ENCODE measurements at places on chromosomes 6 and 20. TPM values are rescaled to one million over a fixed set of nuclear protein-coding genes. Genes with fewer than 3 reads are reported as not detected.

C6orf52 gene
- total RNA-seq = 8.2 TPM

BTN1A1 gene
- total RNA-seq = not detected

GRCh38 chr6:113461153-113461932 is 395.8 kb upstream of the MARCKS start:
- H3K36me3 ChIP-seq = no peaks in the 10 kb centered on the region
- H3K27me3 ChIP-seq = no peaks in the 10 kb centered on the region
- DNase-seq = no peak
- no peak overlapping the region for H3K4me3 ChIP-seq

TFAP2C gene
- 4.0 TPM for total RNA-seq

MLN gene
- not detected for total RNA-seq

DNA sequence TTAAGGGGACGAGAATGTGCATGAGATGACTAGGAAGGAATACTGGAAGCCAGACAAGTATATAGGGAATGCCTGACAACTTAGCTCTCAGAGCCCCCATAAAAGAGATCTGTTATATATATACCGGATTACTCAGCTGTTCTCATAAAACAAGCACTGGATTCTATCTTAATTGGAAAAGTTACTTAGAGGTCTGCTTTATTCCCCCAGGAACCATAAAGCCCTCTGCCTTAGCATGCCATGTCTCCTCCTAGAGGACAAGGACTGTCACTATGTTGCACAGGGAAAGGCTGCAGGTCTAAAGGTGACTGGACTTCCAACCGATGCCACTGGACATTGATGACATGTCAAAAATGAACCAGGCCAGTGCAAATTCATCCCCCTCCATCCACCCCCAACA is 6.4 kb downstream of the EXOC2 start:
- DNase-seq = no peak
- H3K27ac ChIP-seq = no peak overlapping the region
- H3K27me3 ChIP-seq = peaks cover 14% of the 10 kb centered on the region

DNA sequence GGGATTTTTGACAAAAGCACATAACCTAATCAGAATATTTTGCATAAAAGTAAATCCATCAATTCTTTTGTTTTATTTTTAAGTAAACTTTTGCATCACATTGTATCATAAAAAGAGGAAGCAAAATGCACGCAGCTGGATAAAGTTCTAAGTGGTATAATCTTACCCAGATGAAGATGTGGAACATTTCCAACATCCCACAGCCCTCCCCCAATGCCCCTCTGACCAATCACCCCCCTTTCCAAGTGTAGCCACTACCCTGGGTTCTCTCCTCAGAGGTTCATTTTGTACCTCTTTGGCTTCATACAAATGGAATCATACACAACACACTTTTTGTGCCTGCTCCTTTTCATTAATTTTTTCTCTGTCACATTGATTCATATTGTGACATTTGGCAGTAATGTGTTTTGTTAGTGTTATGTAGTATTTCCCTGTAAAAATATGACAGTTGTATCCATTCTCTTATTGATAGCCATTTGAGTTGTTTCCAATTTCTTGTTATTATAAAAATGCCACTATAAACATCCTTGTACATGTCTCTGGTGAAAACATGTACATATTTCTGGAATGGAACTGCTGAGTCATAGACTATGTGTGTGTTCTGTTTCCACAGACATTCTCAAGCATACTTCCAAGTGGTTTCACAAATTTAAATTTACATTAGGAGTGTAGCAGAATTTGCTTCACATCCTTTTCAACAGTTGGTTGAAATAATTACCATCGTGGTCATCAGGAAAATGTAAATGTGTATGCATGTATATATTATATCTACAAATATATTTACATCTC is 92.9 kb upstream of the SYNDIG1 start:
- H3K4me3 ChIP-seq = no peak overlapping the region
- H3K36me3 ChIP-seq = no peaks in the 10 kb centered on the region
- no peaks in the 10 kb centered on the region for H3K27me3 ChIP-seq
- no peak for DNase-seq
- peaks cover 5% of the 10 kb centered on the region for H3K4me1 ChIP-seq

GRCh38 chr6:29747688-29748250 is 24.5 kb downstream of the HLA-F start:
- no peak overlapping the region for H3K27ac ChIP-seq
- peak overlapping the region; percentile 88 for H3K4me3 ChIP-seq
- peaks cover 76% of the 10 kb centered on the region for H3K27me3 ChIP-seq
- no peak for DNase-seq
- no peaks in the 10 kb centered on the region for H3K36me3 ChIP-seq

CGA gene
- not detected for total RNA-seq

DNA sequence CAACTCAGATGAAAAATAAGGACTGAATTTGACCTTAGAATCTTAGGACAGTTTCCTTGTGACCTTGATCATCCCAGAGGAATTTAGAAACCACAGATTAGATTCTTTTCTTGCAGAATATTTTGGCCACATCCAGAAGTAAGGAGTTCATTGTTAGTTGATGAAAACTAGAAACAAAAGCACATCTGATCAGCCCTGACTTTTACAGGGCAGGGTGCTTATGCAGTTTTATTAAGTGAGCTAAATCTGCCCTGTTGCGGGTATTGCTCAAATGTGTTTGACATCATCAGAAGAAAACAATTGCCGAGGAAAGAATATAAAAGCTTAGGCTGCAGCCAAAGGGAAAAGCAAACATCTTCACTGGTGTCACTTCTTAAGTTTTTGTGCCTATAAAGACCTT is 100.8 kb downstream of the MTFR2 start:
- H3K36me3 ChIP-seq = no peaks in the 10 kb centered on the region
- H3K4me1 ChIP-seq = no peaks in the 10 kb centered on the region
- H3K27ac ChIP-seq = no peak overlapping the region

ATP6V1G2 gene
- 3.3 TPM for total RNA-seq

DNA sequence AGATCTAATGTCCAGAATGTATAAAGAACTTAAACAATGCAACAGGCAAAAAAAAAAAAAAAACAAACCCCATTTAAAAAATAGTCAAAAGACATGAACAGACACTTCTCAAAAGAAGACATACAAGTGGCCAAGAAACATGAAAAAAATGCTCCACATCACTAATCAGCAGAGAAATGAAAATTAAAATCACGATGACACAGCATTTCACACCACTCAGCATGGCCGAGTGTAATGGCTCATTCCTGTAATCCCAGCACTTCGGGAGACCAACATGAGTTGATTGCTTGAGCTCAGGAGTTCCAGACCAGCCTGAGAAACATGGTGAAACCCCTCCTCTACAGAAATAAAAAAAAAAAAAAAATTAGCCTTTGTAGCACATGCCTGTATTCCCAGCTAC is 701.4 kb upstream of the NRSN1 start:
- no peak overlapping the region for H3K27ac ChIP-seq
- H3K4me3 ChIP-seq = no peak overlapping the region
- H3K4me1 ChIP-seq = no peaks in the 10 kb centered on the region
- peaks cover 20% of the 10 kb centered on the region for H3K36me3 ChIP-seq
- no peaks in the 10 kb centered on the region for H3K27me3 ChIP-seq

CALHM4 gene
- total RNA-seq = not detected

DNAH8 gene
- 0.39 TPM for total RNA-seq

- H3K27ac ChIP-seq = no peak overlapping the region
- peak; percentile 48 for DNase-seq
- peaks cover 12% of the 10 kb centered on the region for H3K4me1 ChIP-seq
- no peaks in the 10 kb centered on the region for H3K36me3 ChIP-seq
- peaks cover 4% of the 10 kb centered on the region for H3K27me3 ChIP-seq
- no peak overlapping the region for H3K4me3 ChIP-seq
These were observed 12.2 kb upstream of the KCNK15 start for GRCh38 chr20:44733341-44734069.

DNA sequence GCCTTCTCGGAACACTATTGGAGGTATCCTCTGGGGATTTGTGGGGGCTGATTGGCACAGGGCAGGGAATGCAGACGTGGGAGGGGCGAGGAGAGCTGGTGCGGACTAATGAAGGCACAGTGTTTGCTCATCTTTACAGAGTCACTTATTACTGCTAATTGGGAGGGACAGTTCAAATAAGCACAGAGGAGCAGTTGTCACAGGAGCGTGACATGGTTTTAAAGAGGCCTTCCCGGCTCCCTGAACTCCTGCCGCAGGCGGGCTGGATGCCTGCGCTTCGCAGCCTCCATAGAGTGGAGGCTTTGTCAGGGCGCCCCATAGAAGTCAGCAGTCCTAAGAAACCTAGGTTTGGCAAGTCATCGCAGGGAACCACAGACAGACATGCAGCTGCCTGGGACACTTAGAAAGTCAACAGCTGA is 149.6 kb downstream of the LINC00237 start:
- no peak overlapping the region for H3K4me3 ChIP-seq
- H3K27me3 ChIP-seq = no peaks in the 10 kb centered on the region
- no peaks in the 10 kb centered on the region for H3K36me3 ChIP-seq
- DNase-seq = no peak
- peaks cover 14% of the 10 kb centered on the region for H3K4me1 ChIP-seq

- peaks cover 20% of the 10 kb centered on the region for H3K4me1 ChIP-seq
- no peak overlapping the region for H3K4me3 ChIP-seq
- H3K36me3 ChIP-seq = peaks cover 13% of the 10 kb centered on the region
- no peak overlapping the region for H3K27ac ChIP-seq
These were observed 54.7 kb downstream of the TRAM2 start for GRCh38 chr6:52522151-52522626.

DNA sequence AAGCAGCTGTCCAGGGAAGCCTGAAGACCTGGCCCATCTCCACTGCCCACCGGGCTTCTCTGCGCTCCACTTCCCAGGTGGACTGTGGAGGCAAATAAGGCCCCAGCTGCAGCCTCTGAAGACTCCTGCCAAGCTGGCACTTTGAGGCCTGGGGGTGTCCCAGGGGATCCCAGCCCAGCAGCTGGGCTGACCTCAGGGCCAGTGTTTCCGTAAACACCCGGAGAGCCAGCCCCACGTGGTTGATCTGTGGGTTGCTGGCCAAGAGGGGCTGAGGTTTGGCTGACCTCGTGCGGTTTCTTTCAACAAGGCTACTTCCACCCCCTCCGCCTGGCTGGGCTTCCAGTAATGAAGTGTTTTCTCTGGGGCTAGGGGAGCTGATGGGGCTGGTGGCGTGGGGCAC is 12.4 kb upstream of the CCN5 start:
- peaks cover 5% of the 10 kb centered on the region for H3K4me1 ChIP-seq
- H3K27me3 ChIP-seq = peaks cover 2% of the 10 kb centered on the region
- DNase-seq = no peak
- H3K4me3 ChIP-seq = no peak overlapping the region
- H3K27ac ChIP-seq = no peak overlapping the region

VIP gene
- not detected for total RNA-seq

GJA1 gene
- total RNA-seq = 91.2 TPM

WFDC8 gene
- not detected for total RNA-seq

GRCh38 chr20:49447946-49448809 is 34.3 kb downstream of the KCNB1 start:
- no peak for DNase-seq
- no peak overlapping the region for H3K27ac ChIP-seq
- H3K4me3 ChIP-seq = no peak overlapping the region
- peaks cover 5% of the 10 kb centered on the region for H3K27me3 ChIP-seq

GRCh38 chr6:40915165-40915564 is 123.9 kb downstream of the UNC5CL start:
- no peak overlapping the region for H3K27ac ChIP-seq
- H3K4me1 ChIP-seq = no peaks in the 10 kb centered on the region
- no peaks in the 10 kb centered on the region for H3K36me3 ChIP-seq

GRCh38 chr6:32852844-32853540 is 512 bp downstream of the TAP1 start:
- H3K4me1 ChIP-seq = peaks cover 18% of the 10 kb centered on the region
- no peaks in the 10 kb centered on the region for H3K36me3 ChIP-seq
- peaks cover 95% of the 10 kb centered on the region for H3K27me3 ChIP-seq
- no peak overlapping the region for H3K27ac ChIP-seq
- DNase-seq = no peak

FAM162B gene
- total RNA-seq = 2.5 TPM

GRCh38 chr6:138596591-138596990 is 97.3 kb upstream of the NHSL1 start:
- no peak overlapping the region for H3K27ac ChIP-seq
- H3K27me3 ChIP-seq = no peaks in the 10 kb centered on the region
- no peak for DNase-seq

GRCh38 chr6:31821301-31822035 is 6.1 kb upstream of the HSPA1B start:
- peaks cover 47% of the 10 kb centered on the region for H3K4me1 ChIP-seq
- DNase-seq = peak; percentile 48
- H3K27ac ChIP-seq = peak overlapping the region; percentile 96
- peak overlapping the region; percentile 90 for H3K4me3 ChIP-seq
- no peaks in the 10 kb centered on the region for H3K27me3 ChIP-seq
- peaks cover 10% of the 10 kb centered on the region for H3K36me3 ChIP-seq

- H3K27me3 ChIP-seq = no peaks in the 10 kb centered on the region
- DNase-seq = no peak
- H3K4me1 ChIP-seq = no peaks in the 10 kb centered on the region
These were observed 158.3 kb downstream of the FRK start for GRCh38 chr6:115902436-115902835.

GRCh38 chr6:34352305-34352937 is 40.0 kb downstream of the NUDT3 start:
- H3K27me3 ChIP-seq = no peaks in the 10 kb centered on the region
- no peak overlapping the region for H3K4me3 ChIP-seq
- DNase-seq = no peak
- peaks cover 9% of the 10 kb centered on the region for H3K4me1 ChIP-seq
- no peaks in the 10 kb centered on the region for H3K36me3 ChIP-seq

DNA sequence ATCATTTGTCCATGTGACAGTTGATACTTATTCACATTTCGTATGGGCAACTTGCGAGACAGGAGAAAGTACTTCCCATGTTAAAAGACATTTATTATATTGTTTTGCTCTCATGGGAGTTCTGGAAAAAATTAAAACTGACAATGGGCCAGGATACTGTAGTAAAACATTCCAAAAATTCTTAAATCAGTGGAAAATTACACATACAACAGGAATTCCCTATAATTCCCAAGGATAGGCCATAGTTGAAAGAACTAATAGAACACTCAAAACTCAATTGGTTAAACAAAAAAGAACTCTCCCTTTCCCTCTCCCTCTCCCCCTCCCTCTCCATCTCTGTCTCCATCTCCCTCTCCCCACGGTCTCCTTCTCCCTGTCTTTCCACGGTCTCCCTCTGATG is 19.4 kb upstream of the EIF2S2 start:
- no peak overlapping the region for H3K27ac ChIP-seq
- H3K4me3 ChIP-seq = no peak overlapping the region
- H3K36me3 ChIP-seq = peaks cover 4% of the 10 kb centered on the region
- peaks cover 3% of the 10 kb centered on the region for H3K4me1 ChIP-seq

KHDC1L gene
- total RNA-seq = not detected

DNA sequence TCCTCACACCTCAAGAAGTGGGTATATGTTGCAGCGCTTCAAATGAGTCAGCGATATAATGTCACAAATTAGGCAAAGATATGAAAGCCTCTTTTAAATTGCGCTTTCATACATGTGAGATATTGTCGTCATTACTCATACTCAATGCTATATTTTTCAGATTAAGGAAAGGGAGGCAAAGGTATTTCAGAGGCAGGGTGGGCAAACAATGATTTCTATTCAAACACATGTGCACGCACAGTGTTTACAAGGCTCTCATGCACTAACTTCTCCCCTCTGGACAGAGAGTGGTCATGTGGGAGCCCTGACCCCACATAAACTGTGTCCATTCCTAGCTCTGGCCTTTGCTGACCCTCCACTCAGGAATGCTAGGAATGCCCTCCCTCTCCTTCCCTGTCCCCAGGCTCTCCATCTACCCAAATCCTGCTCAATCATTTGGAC is 112.1 kb upstream of the TMEM170B start:
- no peak overlapping the region for H3K4me3 ChIP-seq
- H3K27ac ChIP-seq = no peak overlapping the region
- H3K27me3 ChIP-seq = no peaks in the 10 kb centered on the region
- no peak for DNase-seq

IMPG1 gene
- not detected for total RNA-seq

CDH26 gene
- total RNA-seq = 0.86 TPM

TNFRSF6B gene
- not detected for total RNA-seq

Measured in neural crest cell (in vitro differentiated cells).